Stimulated activated CD4-positive, alpha-beta T cell treated with anti-CD3 and anti-CD28 coated beads, Interleukin-12 subunit alpha, Interleukin-12 subunit beta, amount 100 ng/mL, for 4 hours (primary cell): ENCODE measurements at places on chromosomes 11 and 22.
A peak's percentile ranks its signal among the peaks of the same experiment; 100 is the strongest.

DNA sequence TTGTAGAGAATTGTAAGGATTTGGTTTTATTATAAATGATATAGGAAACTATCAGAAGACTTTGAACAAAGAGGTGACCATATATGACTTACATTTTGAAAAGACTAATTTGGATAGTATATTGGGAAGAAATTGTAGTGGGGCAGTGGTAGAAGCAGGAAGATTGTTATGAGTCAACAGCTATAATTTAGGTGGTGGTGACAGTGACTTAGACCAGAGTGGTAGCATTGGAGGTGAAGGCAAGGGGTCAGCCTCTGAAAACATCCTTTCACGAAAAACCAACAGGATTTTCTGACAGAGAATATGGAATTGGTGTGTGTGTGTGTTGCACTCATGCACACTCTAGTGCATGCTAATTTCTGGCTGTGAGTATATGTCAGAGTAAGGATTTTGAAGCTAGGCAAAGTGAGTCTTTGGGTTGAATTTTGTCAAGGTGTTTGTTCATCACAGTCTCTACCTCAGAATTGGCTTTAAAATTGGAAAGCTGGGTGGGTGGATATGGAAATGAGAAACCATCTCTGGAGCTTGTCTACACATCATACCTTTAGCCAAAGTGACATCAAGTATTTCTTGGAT lies 8.2 kb upstream of the HBE1 start:
- DNase-seq, result no peak

DNA sequence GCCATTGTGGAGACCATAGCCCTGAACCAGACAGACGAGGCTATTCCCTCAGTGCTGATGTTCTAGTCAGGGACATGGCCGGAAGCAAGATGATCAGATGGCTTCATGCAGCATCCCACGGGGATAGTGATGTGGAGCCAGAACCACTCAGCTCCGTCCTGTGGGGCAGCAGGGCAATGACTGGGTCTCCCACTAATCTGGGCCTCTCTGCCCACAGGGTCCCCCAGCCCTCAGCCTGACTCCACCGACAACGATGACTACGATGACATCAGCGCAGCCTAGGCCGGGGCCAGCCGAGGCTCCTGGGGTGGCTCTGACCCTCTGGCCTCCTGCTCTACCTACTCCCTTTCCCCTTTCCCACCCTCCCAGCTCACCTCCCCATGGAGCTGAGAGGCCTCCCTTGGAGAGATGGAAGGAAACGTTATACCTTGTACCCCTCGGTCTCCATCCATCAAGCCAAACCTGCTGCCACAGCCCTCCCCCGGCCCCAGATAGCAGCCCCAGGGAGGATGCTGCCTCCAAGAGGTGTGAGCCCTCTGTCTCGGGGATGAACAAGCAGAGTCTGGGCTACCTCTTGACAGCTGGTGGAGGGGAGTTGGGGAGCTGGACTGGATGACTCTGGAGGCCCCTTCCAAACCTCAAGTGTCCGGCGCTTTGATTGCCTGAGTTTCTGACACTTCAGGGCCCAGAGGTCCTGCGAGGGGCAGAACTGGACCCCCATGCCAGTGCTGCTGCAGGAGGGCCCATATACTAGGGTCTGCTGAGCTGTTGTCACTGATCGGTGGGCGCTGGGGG lies 47.8 kb downstream of the CD6 start:
- DNase-seq, result no peak

- no peak for DNase-seq
Observed at GRCh38 chr11:132114185-132114584, 743.8 kb downstream of the NTM start.

DNA sequence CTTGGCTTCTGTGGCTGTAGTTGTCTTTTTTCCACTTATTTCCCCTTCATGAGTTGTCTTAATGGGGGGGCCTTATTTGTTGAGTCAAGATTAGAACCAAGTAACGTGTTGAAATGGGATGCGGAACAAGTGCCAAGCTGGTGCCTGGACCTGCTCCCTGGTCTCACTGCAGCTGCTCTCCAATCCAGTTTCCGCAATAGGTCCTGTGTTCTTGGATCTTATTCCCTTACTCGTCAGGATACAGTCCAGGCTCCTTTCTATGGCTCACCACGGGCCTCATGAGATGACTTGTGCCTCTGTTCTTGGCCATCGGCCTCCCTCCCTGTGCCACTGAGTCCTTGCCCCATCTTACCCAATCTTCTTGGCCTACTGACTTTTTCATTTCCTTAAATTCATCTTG lies 159.6 kb upstream of the CADM1 start:
- no peak for DNase-seq

GRCh38 chr11:2992997-2993325 lies 832 bp upstream of the NAP1L4 start:
- no peak for DNase-seq

DNA sequence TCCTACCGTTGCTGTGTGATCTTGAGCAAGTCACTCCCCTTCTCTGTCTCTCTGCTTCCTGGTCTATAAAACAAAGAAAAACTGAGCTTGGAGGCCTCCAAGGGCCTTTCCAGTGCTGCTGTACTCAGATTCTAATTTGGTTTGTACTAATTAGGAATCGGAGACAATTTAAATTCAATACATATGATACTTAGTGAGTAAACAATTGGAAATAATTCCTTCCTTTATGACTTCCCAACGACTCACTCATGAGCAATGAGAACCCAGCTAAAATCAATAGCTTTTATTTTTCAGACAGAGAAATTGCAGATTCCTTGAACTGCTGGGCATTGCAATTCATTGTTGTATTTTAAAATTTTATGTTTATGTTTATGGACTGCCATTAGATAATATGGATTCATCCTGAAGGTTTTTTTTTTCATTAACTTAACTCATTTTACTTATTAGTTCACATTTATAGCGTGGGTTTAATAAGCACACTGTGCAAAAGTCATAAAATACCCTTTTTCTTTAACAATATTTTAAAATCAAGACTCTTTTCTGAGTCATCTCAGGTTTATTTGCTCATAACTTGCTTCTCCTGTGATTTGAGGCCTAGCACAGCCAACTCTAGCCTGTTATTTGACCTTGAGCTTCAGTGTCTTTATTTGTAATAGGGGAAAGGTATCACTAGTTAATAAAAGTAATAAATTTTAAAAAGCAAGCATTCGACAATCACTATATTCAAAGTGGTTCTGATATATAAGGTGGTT lies 95.8 kb downstream of the TP53I11 start:
- no peak for DNase-seq

- DNase-seq, result no peak
Observed at GRCh38 chr22:48414651-48415050, 1413.0 kb downstream of the BRD1 start.

DNA sequence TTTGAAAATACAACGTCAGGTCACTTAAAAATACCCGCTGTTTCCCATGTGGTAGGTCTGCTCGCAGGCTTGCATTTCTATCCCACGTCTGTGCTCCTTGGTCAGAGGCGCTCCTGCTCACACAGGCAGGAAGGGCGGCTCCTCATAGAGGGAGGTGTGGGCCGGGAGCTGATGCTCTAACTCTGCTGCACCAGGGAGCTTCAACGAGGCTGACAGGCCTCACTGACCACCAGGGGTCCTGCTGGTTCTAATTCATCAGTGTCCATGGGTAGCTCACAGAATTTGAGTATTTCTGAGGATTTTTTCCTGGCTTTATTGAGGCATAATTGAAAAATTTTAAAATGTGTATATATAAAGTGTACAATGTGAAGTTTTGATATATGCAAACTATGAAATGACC lies 68.5 kb downstream of the PIWIL3 start:
- DNase-seq, result no peak

- no peak for DNase-seq
Observed at GRCh38 chr11:45884596-45885185, 760 bp upstream of the MAPK8IP1 start.

DNA sequence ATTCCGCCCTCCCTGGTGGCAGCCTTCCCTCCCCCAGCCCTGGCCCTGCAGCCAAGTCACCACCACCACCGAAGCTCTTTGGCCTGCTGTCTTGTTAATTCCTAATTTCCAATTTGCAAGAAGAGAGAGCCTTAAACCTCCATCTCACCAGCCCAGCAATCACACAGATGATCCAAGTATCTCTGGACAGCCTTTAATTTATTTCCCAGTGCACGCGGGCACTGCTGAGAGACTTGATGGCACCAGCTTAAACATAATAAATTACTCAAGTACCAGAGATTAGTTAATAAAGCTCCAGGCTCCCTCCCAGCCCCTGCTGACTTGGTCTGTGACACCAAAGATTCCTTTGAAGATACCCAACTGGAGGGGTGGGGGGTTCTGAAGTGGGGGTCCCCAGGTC lies 494.7 kb downstream of the BUD13 start:
- no peak for DNase-seq

- DNase-seq, result no peak
Observed at GRCh38 chr22:23555118-23555517, 25.0 kb downstream of the IGLL1 start.

GRCh38 chr22:46791201-46791731 lies 28.8 kb downstream of the TBC1D22A start:
- DNase-seq, result peak; percentile 62

DNA sequence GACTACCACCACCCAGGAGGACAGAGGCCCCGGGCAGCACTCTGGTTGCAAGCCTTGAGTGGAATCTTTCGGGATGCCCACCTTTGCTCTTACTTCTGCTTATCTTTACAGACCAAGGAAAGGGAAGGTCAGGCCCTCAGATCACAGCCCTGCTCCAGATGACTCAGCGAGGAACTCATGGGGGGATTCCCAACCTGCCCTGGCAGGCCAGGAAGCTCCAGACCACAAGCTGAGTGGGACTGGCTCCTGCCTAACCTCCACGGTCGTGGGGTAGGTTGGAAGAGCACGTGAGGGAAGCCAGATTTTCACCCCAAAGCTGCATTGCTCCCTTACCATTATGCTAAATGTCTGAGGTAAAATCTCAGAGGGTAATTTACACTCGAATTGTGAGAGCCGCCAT lies 11.8 kb downstream of the TBC1D10A start:
- DNase-seq, result no peak

GRCh38 chr11:22076271-22076930 lies 116.5 kb upstream of the ANO5 start:
- no peak for DNase-seq

DNA sequence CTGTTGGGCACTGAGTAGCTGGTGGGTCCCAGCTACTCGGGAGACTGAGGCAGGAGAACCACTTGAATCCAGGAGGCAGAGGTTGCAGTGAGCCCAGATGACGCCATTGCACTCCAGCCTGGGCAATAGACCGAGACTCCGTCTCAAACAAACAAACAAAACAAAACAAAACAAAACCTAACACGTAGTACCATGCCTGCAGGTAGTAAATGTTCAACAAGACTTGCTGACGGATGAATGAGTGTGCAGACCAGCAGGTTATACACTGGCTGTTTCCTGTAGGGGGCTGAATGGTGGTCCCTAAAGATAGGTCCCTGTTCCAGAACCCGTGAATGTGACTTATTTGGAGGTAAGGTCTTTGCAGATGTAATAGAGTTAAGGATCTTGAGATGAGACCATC lies 12.8 kb upstream of the MRGPRD start:
- no peak for DNase-seq
